ENCODE measurements at places on chromosomes 3 and 15. TPM values are rescaled to one million over a fixed set of nuclear protein-coding genes. Genes with fewer than 3 reads are reported as not detected.

DNA sequence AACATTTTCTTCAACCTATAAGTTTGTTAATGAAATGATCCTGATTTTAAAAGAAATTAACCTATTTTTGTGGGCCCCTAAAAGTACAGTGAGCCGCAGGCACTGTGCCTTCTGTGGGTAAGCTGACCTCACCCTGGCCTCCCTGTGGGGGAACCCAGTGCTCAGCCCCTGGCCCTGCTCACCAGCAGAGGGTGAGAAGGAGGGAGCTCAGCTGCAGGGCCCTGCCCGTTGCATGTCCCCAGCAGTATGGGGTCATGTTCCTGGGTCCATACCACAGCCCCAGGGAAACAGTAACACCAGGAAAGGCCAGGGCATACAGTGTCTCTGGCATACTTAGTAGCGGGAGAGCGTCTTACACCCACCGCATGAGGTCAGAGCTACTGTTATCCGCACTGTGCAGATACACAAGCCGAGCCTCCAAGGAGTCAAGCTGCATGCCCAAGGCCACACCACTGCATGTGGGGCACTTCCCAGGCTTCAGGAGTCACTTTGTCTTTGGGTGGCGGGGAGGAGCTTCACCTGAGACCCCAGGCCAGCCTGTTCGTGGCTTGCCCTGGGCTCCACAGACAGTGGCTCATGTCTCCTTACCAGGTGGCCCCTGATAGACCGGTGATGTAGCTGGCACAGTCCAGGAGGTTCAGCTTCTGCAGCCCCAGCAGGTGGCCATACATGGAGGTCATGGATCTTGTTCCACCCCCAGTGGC lies 22.6 kb upstream of the EHD4 start:
- H3K27ac ChIP-seq, result no peak overlapping the region
- no peaks in the 10 kb centered on the region for H3K4me1 ChIP-seq
- no peak for DNase-seq
- H3K4me3 ChIP-seq, result no peak overlapping the region
- H3K36me3 ChIP-seq, result no peaks in the 10 kb centered on the region

DNA sequence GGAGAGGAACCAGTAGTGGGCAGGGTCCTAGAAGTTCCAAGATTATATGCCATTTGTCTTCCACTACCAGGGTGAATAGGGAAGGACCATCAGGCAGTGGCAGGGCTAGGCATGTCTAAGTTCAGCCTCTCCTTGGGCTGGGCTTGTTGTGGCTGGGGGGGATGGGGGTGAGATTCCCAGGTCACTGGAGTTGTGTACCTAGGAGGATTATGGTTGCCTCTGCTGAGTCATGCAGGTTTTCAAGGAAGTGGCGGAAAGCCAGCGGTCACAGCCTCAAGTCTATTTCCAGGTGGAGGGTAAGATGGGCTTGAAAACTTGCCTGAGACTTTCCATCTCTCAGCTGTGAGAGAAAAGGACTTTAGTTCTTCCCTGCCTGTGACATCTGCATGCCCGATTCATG lies 1407.1 kb downstream of the SI start:
- DNase-seq, result no peak
- H3K4me3 ChIP-seq, result no peak overlapping the region
- H3K4me1 ChIP-seq, result no peaks in the 10 kb centered on the region

DNA sequence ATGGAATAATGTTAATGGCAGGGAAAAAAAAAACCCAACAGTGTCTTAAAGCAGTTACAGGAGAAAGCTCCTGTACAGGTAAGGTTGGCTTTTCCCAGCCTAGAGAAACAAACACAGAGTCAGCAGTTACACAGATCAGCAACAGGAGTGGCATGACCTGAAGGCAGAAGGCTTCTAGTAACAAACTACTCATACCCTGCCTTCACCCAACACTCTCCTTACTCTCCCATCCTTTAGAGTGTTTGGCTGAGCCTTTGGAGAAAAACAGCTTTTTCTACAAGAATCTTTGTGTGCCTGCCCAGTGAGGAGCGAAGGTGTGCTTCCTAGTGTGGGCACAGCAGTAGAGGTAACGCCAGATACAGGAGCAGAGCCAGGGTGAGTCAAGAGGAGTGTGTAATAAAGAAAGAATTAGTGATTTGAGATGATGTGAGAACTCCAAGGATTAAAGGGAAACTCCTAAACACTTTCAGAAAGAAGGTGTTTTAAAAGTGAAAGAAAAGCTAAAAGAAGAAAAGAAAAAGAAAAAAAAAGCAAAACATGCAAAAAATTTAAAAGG lies 152.7 kb downstream of the POLR2M start:
- H3K4me3 ChIP-seq, result no peak overlapping the region
- peaks cover 2% of the 10 kb centered on the region for H3K4me1 ChIP-seq
- H3K27ac ChIP-seq, result no peak overlapping the region
- H3K36me3 ChIP-seq, result no peaks in the 10 kb centered on the region

PLCL2 gene
- 19.1 TPM for total RNA-seq

THRB gene
- total RNA-seq, result not detected
